NT2/D1 (cell line): ENCODE measurements at places on chromosomes 1 and 21.

DNA sequence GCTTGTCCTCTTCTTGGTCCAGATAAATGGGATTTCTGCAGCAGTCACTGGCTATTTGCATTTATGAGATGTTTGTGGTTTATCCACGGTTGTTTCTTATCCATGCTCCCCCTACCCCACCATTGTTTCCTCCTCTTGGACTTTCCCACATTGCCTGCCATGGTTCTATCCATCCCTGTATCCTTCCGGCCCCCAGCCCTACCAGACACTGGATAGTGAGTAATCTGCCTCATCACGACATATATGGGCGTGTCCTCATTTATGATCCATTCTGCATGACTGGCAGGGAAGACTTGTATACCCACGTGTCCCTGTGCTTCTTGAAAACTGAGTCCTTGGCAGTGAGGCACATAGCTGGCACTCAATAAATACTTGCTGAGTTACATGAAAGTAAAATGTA lies 40.1 kb downstream of the CACNA1S start:
- DNase-seq = no peak

DNA sequence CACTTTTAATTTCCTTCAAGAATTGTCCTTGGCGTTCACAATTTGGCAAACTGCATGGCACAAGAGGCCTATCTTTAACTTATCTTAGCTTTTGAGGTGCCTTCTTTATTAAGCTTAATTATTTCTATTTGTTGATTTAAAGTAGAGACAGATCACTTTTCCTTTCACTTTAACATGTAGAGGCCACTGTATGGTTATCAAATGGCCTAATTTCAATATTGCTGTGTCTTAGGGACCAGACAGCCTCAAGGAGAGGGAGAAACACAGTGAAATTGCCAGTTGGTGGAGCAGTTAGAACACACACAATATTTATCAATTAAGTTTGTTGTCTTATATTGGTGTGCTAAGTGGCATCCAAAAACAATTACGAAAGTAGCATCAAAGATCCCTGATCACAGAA lies 1013.9 kb downstream of the KCNT2 start:
- DNase-seq = no peak

- no peak for DNase-seq
Observed at GRCh38 chr1:173405281-173405680, 71.9 kb upstream of the PRDX6 start.

GRCh38 chr21:40047211-40047610 lies 180.0 kb downstream of the PCP4 start:
- DNase-seq = no peak

GRCh38 chr1:173474097-173474779 lies 2.9 kb upstream of the PRDX6 start:
- DNase-seq = no peak

- DNase-seq = no peak
Observed at GRCh38 chr1:30756545-30757351, 826 bp downstream of the LAPTM5 start.

DNA sequence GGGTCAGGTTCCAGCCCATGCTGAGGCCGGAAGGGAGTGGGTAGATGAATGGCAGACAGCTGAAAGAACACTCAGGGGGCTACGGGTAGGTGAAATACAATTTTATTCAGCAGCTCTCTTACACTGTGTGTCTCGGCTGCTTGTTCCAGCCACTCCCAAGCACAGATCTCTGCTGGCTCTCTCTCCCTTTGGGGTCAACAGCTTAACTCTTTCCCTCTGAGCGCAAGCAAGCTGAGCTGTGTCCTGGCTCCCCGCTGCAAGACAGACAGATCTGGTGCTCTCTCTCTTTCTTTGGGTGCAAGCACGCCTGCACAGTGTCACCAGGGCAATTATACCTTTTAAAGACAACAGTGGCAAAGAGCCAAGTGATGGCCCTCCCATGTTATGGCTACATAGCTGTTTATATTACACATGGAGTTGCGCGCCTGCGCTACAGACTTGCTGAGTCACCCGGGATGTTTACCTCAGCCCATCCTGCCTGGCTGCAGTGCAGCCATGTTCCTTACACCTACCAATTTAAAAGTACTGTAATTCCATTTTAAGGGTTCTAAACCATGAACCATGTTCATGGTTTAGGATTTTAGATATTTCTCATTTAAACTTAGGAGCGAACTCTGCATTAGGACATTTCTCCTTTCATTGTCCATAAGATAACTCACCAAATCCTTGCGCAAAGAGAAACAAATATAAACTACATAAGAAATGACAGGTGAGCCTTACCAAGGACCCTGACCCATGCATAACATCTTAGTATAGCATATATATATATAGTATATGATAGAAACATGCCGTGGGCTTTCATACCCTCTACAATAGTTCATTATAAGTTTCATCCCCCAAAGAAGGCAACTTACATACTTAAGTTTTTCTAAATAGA lies 396.5 kb downstream of the SMYD3 start:
- no peak for DNase-seq

DNA sequence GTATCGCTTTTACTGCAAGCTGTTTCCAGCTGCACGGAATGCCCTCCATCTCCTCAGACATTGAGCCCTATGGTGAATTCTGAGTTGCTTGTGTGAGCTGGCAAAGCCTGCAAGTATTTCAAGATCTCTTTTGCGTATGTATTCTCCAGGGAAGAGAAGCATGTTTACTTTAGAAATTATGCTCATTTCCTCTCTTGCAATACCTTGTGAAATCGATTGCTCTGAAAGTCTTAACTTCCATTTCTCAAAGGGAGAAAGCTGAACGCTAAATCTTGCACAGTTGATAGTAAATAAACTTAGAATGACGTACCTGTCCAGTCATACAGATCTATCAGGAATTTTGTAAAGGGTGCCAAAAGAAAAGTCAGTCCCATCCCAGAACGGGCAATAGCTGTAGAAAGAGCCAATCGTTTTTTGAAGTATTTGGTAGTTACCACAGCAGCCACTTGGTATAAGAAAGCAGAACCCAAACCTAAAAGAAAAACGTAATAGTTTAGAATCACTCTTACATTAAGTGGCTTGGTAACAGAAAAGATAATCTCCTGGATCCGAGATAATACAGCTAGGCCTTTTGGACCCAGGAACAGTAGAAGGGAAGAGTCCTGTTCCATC lies 10.0 kb downstream of the SLC16A4 start:
- DNase-seq = no peak

- peak; percentile 8 for DNase-seq
Observed at GRCh38 chr1:157540160-157540748, 12.1 kb downstream of the FCRL5 start.

DNA sequence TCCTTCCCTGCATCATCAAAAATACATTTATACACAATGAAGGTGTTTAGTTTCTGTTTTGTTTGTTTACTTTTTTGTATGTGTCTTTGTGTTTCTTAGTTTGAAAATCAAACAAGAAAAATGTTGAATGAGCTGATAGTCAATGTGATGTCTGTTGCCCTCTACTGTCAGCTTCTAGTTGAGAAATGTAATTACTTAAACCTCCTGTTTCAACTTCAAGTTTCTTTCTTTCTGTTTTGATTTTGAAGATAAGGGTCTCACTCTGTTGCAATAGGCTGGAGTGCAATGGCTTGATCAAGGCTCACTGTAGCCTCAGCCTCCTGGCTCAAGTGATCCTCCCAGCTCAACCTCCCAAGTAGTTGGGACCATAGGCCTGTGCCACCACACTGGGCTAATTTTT lies 37.5 kb downstream of the SPTA1 start:
- DNase-seq = no peak
